Naive B cell (primary cell): ENCODE measurements at places on chromosomes 13 and 19. TPM values are rescaled to one million over a fixed set of nuclear protein-coding genes. Genes with fewer than 3 reads are reported as not detected.
A peak's percentile ranks its signal among the peaks of the same experiment; 100 is the strongest.

Gene ZNF66
- polyA plus RNA-seq: 5.7 TPM

Gene ZNF132
- not detected for polyA plus RNA-seq

Gene FAM83E
- polyA plus RNA-seq: not detected

Gene SIGLEC8
- not detected for polyA plus RNA-seq

Gene SIGLEC12
- not detected for polyA plus RNA-seq

Gene TPT1
- polyA plus RNA-seq: 1,890 TPM

GRCh38 chr19:51168564-51169282 is 26.6 kb downstream of the SIGLEC7 start:
- peaks cover 28% of the 10 kb centered on the region for H3K27me3 ChIP-seq
- H3K27ac ChIP-seq: no peak overlapping the region
- H3K4me1 ChIP-seq: peaks cover 4% of the 10 kb centered on the region

DNA sequence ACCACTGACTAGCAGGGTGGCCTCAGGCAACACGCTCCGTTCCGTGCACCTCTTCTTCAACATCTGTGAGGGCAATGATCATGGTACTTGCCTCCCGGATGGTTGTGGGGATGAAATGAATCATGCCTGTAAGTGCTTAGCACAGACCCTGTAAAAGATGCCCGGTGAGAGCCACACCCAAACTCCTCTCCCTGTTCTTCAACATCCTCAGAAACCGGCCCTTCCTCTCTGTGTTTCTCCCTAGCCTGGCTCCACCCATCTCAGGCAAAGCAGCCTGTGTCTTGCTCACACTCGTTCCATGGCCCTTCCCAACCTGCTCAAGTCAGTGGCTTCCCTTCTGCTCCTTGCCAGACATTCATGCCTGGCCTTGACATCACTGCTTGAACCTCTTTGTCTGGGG is 5.8 kb upstream of the DMKN start:
- no peak for DNase-seq
- H3K27me3 ChIP-seq: peaks cover 47% of the 10 kb centered on the region
- H3K36me3 ChIP-seq: no peaks in the 10 kb centered on the region
- H3K27ac ChIP-seq: no peak overlapping the region

DNA sequence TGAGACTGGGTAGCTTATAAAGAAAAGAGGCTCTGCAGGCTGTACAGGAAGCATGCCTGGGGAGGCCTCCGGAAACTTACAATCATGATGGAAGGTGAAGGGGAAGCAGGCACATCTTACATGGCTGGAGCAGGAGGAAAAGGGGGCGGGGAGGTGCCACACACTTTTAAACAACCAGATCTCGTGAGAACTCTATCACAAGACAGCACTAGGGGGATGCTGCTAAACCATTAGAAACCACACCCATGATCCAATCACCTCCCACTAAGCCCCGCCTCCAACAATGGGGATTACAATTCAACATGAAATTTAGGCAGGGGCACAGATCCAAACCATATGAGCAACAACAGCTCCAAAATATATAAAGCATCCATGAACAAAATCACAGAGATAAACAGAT is 46.5 kb upstream of the GTF2F2 start:
- H3K4me3 ChIP-seq: no peak overlapping the region
- H3K36me3 ChIP-seq: no peaks in the 10 kb centered on the region
- H3K27ac ChIP-seq: peak overlapping the region; percentile 2
- no peak for DNase-seq
- peaks cover 29% of the 10 kb centered on the region for H3K27me3 ChIP-seq

GRCh38 chr19:18167011-18167410 is 6.6 kb upstream of the IFI30 start:
- H3K4me1 ChIP-seq: peaks cover 53% of the 10 kb centered on the region
- no peaks in the 10 kb centered on the region for H3K27me3 ChIP-seq
- no peak overlapping the region for H3K4me3 ChIP-seq

GRCh38 chr19:16139752-16140151 is 3.7 kb upstream of the HSH2D start:
- peak overlapping the region; percentile 85 for H3K27ac ChIP-seq
- DNase-seq: no peak
- H3K4me3 ChIP-seq: peak overlapping the region; percentile 64
- H3K36me3 ChIP-seq: peaks cover 4% of the 10 kb centered on the region
- H3K27me3 ChIP-seq: no peaks in the 10 kb centered on the region

- DNase-seq: no peak
- peaks cover 4% of the 10 kb centered on the region for H3K36me3 ChIP-seq
- no peak overlapping the region for H3K4me3 ChIP-seq
- no peak overlapping the region for H3K27ac ChIP-seq
These were observed 58.7 kb upstream of the RGCC start for GRCh38 chr13:41398494-41399170.

- H3K36me3 ChIP-seq: no peaks in the 10 kb centered on the region
- H3K4me1 ChIP-seq: peaks cover 7% of the 10 kb centered on the region
- H3K27ac ChIP-seq: peak overlapping the region; percentile 51
- H3K4me3 ChIP-seq: no peak overlapping the region
These were observed 6.6 kb upstream of the DAPK3 start for GRCh38 chr19:3977242-3978143.

GRCh38 chr13:112583592-112584277 is 4.2 kb downstream of the TUBGCP3 start:
- H3K4me3 ChIP-seq: peak overlapping the region; percentile 52
- peak overlapping the region; percentile 78 for H3K27ac ChIP-seq
- no peaks in the 10 kb centered on the region for H3K27me3 ChIP-seq
- H3K4me1 ChIP-seq: peaks cover 70% of the 10 kb centered on the region
- H3K36me3 ChIP-seq: no peaks in the 10 kb centered on the region
